Mesothelial cell of epicardium (in vitro differentiated cells): ENCODE measurements at places on chromosomes 6 and 20.

- no peak for DNase-seq
These were observed 140.7 kb downstream of the UBE3D start for GRCh38 chr6:82924799-82925535.

DNA sequence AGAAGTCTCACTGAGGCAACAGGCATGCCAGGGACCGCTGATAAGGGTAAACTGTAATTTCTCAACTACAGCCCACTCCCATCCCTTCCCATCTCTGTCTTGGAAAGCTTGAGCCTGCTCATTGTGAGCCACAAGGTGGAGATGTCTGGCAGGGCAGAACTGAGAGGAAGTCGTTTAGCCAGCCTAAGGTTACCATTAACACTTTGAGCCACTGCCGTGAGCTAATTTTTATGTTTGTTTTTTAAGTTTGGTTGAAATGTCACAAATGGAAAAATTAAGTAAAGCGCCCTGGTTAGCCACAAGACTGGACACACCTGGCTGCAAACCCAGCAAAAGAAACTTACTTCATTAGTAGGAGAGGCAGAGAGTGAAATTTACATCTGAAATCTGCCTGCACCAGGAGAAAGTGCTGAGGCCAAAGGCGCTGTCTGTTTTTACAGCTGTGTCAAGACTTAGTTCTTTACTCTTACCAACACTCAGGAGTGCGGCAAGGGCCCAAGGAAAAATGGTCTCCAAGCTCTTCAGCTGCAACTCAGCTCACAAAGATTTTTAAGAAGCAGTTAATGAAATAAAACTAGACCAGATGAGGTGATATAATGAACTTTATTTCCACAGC is 50.0 kb upstream of the FAM83C start:
- no peak for DNase-seq

- no peak for DNase-seq
These were observed 27.4 kb downstream of the HEBP2 start for GRCh38 chr6:138431256-138432062.

DNA sequence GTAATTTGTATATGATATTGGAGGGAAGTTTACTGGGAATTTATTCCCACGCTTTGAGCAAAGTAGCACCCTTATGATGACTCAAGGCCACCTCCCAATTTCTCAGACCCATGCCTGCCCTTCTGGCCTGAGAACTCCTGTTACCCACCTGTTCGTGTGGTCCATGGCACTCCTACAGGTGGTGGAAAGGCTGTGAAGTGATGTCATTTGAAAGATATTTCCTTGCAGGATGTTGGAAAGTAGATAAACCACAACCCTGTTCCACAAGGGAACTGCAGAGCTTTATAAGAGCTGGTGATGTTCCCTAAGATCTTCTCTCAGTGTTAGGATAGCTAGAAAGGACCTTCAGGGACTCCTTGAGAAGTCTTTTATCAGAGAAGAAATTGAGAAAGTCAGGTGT is 70.5 kb downstream of the ADGRG6 start:
- no peak for DNase-seq

- no peak for DNase-seq
These were observed 63.9 kb downstream of the MTHFD1L start for GRCh38 chr6:150929416-150929815.

DNA sequence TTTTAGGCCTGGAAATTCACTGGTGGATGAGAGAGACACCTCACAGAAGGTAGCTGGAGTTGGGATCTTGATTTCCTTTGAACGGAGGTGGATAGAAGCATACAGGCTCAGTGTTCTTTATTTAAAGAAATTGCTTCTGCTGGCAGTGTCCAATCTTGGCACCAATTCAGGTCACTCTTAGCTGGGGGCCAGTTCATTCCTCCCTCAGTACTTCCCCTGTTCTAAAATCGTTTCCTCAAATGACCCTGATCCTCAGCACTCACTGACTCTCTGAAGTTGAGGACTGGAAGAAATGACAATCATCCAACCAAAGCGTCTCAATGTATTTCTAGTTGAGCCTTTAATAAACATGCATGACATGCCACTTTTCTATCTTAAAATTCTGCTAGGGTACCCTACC is 472.5 kb upstream of the BTBD3 start:
- DNase-seq = no peak

- DNase-seq = no peak
These were observed 40.1 kb downstream of the SLC24A3 start for GRCh38 chr20:19252451-19253120.

GRCh38 chr20:62935968-62936585 is 1.9 kb upstream of the GID8 start:
- no peak for DNase-seq

DNA sequence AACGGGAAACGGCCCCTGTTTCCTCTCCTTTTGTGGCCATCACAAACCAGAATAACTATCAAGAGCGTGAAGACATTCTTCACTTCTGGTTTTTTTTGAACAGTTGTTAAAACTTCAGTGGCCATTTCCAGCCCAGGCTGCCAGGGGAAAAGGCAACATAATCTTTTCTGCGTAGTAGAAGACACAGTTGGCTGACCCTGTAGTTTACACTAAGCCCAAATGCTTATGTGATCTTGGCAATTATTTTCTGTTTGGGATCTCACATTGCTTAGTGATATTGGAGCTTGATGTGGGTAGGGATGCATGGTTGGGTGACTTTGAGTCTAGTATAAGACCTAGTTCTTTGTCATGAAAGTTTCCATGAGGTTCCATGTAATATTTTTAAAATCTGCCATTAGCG is 449.4 kb upstream of the CDH4 start:
- no peak for DNase-seq
